COR-L47 (cell line): ENCODE measurements at places on chromosomes 4 and X.
A peak's percentile ranks its signal among the peaks of the same experiment; 100 is the strongest.

DNA sequence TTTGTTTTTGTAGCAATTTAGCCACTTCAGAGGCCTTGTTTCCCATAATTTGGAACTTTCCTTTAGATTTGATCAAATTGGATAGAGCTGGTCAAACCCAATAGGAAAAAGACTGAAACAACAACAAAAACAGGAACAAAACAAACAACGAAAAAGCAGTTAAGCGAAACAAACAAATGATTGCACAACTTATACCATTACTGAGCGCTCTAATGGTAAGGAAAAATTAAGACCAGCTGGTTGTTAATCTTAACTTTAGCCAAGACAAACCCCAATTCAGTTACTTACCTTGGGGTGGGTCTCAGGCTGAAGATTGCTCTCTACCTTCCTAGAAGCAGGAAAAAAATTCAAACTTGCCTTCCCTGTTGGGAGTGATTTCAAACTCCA is 38.3 kb downstream of the SPCS3 start:
- no peak for DNase-seq

GRCh38 chr4:10684631-10685030 is at the start of gene CLNK:
Gene CLNK (minus strand): TSS chr4:10684768. CDS start chr4:10667869, 16,899 bp downstream.
- DNase-seq, result no peak

- DNase-seq, result no peak
Measured at GRCh38 chrX:133985164-133985966, at the start of gene GPC3. Gene GPC3 (minus strand): TSS chrX:133985594.

- DNase-seq, result peak; percentile 52
Measured at GRCh38 chr4:10963958-10964703, 279.6 kb upstream of the CLNK start.

DNA sequence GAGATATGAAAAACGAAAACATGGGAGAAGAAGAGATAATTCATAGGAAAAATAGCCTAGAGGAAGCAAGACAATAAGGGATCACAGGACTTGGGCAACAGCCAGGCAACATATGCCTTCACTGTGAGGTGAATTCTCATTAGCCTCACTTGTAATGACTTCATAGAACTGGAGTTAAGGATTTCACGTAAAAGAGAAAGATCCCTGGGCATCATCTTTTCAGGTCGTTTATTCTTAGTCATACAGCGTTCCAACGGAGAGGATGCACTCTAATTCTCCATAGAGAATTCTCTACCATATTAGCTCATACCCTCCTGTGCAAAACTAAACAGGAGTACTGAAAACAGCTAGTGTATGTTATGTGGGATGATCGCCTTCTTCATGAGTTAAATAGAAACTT is 1.4 kb downstream of the PRKG2 start:
- DNase-seq, result no peak

DNA sequence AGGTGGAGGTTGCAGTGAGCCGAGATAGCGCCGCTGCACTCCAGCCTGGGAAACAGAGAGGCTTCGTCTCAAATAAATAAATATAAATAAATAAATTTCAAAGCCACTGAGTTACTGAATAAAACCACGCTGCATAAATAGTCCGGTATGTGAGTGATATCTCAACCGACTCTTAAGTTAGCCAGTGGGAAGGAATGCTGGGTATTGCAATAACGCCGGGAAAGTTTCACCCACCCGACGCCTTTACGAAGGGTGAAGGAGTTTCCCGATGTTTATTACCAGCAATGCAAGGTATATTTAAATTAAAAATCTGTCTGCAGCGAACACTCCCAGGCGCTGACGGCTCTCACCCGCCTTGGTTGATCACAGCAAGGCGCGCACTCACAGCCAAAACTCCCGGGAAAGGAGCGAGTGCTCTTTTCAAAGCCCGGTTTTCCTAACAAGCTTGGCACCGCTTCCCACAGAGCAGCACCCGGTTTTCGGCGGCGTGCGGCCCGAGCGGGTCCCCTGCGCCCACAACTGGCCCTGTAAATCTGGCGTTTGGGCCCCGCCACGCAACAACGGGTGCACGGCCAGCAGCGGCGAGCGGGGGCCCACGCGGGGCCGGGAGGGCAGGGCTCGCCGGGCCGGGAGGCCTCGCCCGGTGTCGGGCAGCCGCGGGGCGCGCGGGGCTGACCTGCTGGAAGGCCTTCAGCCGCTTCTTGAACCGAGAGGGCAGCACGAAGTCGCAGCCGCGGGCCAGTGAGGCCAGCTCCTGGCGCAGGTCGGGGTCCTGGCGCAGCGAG is 13.7 kb downstream of the PPP2R3B start:
- DNase-seq, result no peak

DNA sequence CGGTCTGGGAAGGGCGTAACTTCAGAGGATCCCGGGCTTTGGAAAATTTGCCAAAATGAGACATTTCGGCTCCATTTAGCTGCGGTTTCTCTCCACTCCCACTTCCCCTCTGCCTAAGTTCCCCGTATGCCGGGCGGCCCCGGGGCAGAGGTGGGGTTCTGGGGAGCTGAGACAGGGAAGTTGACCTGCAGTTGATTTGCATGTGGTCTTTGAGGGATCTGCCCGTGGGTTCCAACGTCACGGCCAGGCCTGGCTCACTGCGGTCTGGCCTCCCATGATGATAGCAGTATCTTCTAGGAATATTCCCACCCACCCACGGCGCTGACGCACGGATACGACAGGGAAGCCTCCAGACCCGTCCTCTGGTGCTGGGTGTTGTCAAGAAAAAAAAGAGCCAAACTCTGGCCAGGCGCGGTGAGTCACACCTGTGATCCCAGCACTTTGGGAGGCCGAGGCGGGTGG is 27.3 kb upstream of the CRLF2 start:
- no peak for DNase-seq
